ENCODE measurements at places on chromosomes 1 and 21.

DNA sequence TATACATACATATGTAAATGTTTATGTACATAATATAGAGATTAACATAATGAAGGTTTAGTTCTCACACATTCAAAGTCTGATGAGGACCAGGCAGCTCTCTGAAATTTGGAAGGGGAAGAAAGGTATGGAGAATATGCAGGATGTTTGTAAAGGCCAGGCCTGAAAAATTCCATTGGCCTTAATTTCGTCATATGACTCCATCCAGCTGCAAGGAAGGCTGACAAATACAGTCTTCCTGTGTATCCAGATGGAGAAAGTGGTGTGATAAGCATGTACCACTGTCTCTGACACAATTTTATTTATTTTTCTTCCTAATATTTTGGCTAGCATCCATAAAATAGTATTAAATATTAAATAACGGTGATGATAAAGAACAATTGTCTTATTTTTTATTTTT, 6.3 kb upstream of the SGIP1 start:
- no peak for DNase-seq

- no peak for DNase-seq
Observed at GRCh38 chr1:88741413-88741812, 57.3 kb downstream of the PKN2 start.

DNA sequence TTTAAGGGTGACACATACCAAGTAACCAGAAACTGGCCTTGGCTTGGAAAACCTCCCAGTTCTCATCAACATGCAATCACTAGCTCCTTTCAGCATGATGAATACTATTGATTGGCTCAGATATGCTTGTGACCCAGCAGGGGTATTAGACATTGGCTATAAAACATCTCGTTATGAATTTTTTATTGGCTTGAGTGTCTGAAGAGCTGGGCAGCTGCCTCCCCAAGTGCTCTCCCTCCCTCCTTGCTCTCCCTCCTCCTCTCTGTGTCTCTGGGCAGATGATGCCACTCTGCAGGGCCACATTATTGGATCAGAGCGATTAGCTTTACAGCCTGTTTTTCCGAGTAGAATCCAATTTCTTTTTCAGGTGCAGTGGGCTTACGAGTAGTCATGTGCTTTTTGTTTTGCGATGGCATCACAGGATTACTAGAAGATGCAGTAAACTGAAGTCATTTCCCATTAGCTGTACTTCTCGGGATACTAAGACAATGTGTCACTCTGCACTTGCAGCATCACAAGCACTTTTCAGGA, 79.3 kb upstream of the ATF3 start:
- DNase-seq = no peak

GRCh38 chr1:62438163-62438562, 1.3 kb downstream of the USP1 start:
- DNase-seq = no peak

DNA sequence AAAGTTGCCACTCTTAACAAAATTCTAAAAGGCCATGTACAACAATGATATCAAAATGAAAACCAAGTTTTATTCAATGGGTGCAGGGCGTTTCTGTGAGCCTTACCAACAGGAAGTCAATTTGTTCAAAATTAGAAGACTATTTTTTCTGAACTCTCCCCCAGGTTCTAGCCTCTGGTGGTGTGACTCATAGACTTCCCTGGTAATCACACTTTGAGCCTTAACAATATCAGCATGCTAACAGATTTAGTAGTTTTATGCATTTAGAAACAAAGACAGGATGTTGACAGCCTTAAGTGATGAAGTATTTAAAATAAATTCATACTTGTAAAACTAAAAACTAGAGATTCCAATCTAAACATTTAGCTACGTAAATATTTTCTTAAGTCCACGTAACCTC, 88.4 kb downstream of the LRRC8C start:
- DNase-seq = no peak

DNA sequence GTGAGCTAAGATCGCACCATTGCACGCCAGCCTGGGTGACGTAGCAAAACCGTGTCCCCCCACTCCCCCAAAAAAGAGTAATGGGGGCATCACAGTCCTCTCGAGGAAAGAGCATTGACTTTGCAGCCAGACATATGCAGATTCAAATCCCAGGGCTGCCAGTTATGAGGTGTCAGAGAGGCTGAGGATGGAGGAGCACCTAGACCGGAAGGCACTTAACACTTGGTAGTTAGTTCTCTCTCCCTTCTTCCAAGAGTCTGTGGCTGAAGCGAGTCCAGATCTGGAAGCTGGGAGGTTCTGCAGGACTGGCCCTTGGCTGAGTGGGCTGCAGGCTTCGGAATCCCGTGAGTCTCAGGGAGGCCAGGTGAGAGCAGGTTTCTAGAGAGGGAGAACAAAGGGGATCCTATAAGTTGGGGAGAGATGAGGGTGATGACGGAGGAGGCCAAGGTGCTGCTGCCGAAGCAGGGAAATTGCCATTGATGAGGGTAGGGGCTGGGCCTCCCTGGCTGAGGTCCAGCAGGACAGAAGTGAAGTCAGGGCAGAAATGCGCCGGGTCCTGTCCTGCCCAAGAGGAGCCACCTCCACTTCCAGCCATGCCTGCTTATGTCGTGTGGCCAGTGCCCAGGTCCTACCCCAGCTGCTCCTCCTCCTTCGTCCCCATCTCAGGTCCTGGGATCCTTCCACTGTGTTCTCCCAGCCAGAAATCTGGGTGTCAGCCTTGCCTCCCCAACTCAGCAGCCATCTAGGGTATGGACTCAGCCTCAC, 13.3 kb upstream of the SPOCD1 start:
- DNase-seq = no peak

GRCh38 chr1:228417061-228417460, 400 bp upstream of the TRIM17 start:
- no peak for DNase-seq

GRCh38 chr1:207000651-207001291, 30.5 kb upstream of the FCAMR start:
- no peak for DNase-seq

- DNase-seq = no peak
Observed at GRCh38 chr21:45228171-45228641, 59.5 kb downstream of the POFUT2 start.

GRCh38 chr1:97869441-97869840, 51.4 kb downstream of the DPYD start:
- DNase-seq = no peak

GRCh38 chr1:62652387-62652786, 35.8 kb downstream of the DOCK7 start:
- DNase-seq = no peak

- DNase-seq = no peak
Observed at GRCh38 chr1:154736841-154737240, 128.9 kb upstream of the ADAR start.

DNA sequence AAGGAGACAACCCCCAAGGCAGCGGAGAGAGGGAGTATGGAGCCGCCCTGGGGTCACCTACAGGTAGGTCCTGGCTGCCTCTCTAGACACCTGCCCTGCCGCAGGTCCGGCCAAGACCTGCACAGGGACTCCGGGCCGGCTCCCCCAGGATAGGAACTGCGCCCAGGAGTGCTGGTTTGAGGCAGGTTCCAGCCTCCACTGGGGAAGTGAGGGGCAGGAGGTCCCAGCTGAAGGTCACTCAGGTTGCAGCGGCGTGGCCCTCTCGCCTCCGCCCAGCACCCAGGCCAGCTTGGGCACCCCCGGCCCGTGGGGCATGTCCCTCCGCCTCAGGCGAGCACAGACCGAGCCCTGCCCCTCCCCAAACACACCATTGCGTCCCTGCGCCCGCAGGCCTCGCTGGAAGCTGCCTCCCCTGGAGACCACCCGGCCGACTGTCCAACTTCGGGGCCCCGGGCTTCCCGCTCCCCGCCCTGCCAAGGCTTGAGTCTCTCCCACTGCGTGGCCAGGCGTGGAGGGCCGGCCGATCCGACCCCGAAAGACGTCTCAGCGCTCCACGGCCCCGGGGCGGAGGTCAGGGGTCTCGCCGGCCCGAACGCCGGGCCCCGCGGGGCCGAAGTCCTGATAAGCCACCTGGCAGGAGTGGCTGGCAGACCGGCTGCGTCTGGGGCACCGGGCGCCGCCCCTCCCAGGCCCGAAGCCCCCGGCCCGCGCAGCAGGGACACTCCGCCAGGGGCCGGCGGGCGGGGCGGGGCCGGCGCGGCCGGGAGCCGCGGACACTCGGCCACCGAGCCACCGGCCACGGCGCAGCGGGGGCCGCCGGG, 1.4 kb upstream of the SKI start:
- no peak for DNase-seq

DNA sequence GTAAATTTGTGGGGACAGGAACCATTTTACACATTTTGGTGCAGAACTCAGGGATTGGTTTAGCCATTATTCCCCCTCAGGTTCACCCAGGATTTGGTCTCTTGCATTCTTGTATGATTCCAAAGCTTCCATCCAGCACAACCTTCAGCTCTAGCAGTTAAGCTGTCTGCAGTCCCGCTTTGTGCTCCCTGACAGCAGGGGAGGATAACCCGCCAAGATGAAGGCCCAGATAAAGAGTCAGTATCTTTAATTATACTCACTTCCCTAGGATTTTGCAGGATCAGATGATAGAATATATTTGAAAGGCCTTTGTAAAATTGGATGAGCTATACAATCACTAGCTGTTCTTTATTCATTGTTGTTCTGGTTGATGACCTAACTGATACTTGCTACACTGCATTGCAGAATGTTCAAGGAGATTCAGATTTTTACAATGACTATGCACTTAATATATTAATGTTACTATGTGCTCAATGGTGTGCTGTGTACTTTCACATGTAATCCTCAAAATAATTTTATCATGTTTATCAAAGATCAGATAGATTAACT, 49.8 kb downstream of the SLC16A1 start:
- DNase-seq = no peak

GRCh38 chr1:46487818-46488218, 1.8 kb upstream of the DMBX1 start:
- no peak for DNase-seq

- DNase-seq = no peak
Observed at GRCh38 chr1:98429965-98430443, 231.5 kb upstream of the SNX7 start.

GRCh38 chr1:31414980-31415370, 2.0 kb downstream of the SERINC2 start:
- DNase-seq = no peak

DNA sequence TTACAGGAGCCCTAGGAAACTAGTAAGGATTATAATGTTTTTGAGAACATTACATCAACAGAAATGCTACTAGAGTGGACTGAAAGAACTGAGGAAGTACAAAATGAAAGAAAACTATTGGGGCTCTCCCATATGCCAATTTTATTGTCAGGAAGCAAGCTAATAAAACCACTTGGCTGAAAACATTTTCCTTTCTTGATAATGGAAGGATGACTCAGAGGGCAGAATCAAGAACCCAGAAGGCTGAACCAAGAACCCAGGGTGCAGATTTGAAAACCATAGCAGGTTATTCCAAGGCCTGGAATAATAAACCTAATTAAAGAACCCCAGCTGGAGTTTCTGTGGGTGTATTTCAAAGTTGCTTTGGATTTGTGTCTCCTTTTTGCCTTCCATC, 70.7 kb downstream of the RPE65 start:
- no peak for DNase-seq

GRCh38 chr1:220915954-220916353, 36.7 kb downstream of the HLX start:
- DNase-seq = no peak

GRCh38 chr1:74611887-74612286, 61.7 kb downstream of the ERICH3 start:
- no peak for DNase-seq

- no peak for DNase-seq
Observed at GRCh38 chr1:55015731-55016620, 17.2 kb downstream of the BSND start.

GRCh38 chr1:10765304-10765703, 31.1 kb downstream of the CASZ1 start:
- DNase-seq = no peak

DNA sequence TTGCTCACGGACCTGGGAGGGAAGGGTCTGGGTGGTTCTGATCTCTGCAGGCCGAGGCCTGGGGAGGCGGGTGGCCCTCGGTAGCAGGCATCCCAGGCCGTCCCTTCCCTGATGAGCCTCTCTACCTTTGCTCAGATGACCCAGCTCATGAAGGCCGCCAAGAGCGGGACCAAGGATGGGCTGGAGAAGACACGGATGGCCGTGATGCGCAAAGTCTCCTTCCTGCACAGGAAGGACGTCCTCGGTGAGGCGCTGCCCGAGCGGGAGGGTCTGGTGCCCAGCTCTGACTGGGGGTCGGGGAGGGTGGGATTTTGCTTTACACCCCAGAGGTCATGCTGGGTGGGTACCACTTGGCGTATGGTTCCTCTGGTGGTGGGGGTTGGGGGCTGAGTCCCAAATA, 76.5 kb downstream of the ARHGEF10L start:
- DNase-seq = no peak

GRCh38 chr1:12547586-12548225, 70.3 kb downstream of the DHRS3 start:
- no peak for DNase-seq

All from stimulated activated CD4-positive, alpha-beta T cell treated with anti-CD3 and anti-CD28 coated beads, Interleukin-1b, Interleukin-23, amount 100 ng/mL, for 1 hour (primary cell).